ENCODE measurements at places on chromosomes 16 and 17.
A peak's percentile ranks its signal among the peaks of the same experiment; 100 is the strongest.

- DNase-seq = no peak
Observed at GRCh38 chr17:1865252-1866037, 35.6 kb downstream of the RPA1 start.

DNA sequence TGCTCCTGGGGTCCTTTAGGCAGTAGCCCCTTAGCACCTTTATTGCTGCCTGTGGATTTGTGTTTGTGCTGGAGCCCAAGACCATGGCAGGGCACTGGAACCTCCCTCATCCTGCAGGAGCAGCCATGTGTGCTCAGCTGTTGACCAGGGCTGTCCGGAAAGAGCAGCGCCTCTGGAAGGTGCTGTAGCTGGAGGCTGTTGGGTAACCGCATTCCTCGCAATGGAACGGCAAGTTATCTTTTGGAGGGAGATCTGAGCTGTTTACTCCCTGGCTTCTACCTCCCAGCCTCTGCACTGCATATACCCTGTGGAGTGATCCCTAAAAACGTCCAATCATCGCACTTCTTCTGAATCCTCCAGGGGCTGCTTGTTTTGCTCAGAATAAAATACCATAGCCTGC lies 291.0 kb downstream of the SNX29 start:
- DNase-seq = no peak

- DNase-seq = no peak
Observed at GRCh38 chr17:30958187-30958586, 12.7 kb upstream of the RNF135 start.

GRCh38 chr17:9987779-9988585 lies 82.9 kb upstream of the RCVRN start:
- no peak for DNase-seq

DNA sequence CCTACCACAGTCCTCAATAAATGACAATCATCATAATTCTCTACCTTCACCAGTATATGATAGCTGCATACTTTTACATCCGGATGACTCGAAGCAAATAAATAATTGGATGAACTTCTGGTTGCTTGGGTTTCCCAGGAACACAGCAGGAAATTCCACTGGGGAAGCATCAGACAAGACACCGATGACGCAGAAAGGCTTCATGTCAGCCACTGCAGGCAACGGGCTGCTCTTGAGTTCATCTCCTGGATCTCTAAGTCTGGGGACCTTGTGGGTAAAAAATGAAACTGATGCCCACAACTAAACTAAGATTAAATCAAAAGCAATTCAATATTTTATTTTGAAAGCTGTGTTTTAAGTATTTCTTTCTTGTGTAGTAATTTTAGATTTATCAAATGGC lies 472.1 kb upstream of the C16orf82 start:
- no peak for DNase-seq

- no peak for DNase-seq
Observed at GRCh38 chr17:37375706-37376105, at the start of gene C17orf78. Gene C17orf78 (plus strand): TSS chr17:37375985. CDS start chr17:37376093, 108 bp downstream.

- DNase-seq = no peak
Observed at GRCh38 chr17:66944351-66945146, 20.0 kb upstream of the CACNG4 start.

GRCh38 chr17:64107500-64108236 lies 22.3 kb downstream of the ERN1 start:
- DNase-seq = no peak

- no peak for DNase-seq
Observed at GRCh38 chr16:15396948-15397594, 1.5 kb downstream of the MPV17L start.

DNA sequence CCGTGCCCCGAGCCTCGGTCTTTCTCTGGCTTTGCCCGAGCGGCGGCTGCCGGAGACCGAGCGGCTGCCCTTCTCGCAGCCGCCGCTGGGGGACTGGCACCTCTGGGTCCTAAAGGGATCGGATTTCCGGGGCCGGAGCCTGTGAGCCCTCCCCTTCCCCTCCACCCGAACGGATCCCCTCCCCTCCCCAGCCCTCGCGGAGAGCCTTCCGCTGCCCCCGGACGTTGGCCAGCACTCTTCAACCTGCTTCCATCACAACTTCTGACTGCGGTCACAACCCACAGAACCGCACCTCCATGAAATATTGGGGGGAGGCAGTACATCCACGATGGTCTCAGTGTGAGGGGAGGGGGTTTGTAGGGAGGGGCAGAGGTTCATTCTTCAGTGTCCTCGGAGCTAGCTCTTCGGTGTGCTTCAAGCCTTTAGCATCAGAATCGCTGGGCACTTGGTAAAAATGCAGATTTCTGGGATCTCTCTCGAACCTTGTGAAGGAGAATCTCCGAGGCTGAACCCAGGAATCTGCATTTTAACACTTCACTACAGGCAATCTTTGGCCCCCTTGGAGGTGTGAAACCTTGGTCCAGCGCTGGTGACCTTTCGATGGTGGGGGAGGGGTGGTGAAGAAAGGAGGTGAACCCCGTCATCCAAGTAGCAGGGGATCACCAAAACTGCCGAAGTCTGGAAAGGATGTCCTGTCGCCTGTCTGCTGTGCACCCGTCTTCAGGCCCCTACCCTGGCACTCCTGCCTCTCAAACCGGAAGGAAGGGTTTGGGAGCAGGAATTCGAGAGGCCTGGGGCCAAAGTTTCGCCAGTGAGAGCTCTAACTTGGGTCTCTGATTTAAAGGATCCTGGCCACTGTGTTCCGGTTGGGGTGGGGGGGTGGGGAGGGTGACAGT lies 812 bp upstream of the PPP1R9B start:
- DNase-seq = peak; percentile 89

DNA sequence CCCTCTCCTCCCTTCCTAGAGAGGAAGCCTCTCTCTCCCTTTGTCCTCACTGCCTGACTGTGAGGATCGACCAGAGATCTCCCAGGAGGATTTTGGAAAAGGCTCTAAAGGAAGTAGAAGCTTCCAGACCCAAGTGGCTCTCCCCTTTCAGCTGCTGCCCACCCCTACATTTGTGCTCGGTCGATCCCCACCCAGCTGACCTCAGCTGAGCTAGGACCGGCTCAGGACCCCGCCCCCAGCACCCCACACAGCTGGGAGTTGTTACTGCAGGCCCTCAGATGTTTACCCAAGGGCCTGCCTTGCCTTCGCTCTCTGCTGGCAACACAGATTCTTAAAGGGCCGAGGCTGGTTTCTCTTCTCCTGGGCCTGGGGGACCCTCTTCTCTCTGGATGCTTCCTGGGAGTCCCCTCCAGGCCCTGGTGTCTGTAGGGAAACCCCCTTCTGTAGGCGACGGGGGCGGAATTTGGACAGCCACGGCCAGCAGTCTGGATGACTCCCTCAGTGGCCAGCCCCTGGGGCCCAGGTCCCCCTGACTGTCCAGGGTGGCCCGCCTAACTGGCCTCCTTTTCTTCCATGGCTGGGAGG lies 26.9 kb upstream of the TIMP2 start:
- no peak for DNase-seq

- DNase-seq = no peak
Observed at GRCh38 chr17:8941980-8942622, 23.4 kb downstream of the PIK3R5 start.

GRCh38 chr17:61834610-61835009 lies 28.7 kb downstream of the BRIP1 start:
- no peak for DNase-seq

DNA sequence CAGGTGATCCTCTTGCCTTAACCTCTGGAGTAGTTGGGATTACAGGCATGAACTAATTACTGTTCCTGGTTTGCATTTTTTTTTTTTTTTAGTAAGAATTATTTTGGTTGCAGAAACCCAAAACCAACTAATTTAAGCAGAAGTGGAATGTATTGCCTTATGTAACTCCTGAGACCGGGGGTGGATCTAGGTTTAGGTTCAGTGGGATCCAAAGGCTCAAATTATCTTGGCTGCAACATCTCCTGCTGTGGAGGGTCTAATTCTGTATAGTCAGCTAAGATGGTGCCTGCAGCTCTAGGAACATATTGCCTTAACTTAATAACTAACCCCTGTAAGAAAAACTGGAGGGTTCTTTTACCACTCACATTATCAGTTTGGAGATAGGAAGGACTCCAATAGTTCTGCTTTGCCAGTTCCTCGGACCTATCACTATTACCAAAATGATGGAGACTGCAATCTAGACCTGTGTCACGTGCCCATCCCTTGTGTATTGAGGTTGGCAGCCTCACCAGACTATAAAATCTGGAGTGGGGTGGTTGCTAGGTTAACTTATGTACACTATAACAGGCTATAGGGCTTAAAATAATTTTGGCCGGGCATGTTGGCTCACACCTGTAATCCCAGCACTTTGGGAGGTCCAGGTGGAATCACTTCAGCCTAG lies 8.5 kb downstream of the SNTB2 start:
- no peak for DNase-seq

GRCh38 chr16:51161440-51162195 lies 10.5 kb upstream of the SALL1 start:
- no peak for DNase-seq

GRCh38 chr17:19708431-19709175 lies 7.8 kb downstream of the SLC47A2 start:
- DNase-seq = peak; percentile 62

GRCh38 chr17:60792250-60792898 lies 114.7 kb downstream of the BCAS3 start:
- no peak for DNase-seq

- no peak for DNase-seq
Observed at GRCh38 chr16:56691885-56692284, 9.6 kb downstream of the MT1X start.

DNA sequence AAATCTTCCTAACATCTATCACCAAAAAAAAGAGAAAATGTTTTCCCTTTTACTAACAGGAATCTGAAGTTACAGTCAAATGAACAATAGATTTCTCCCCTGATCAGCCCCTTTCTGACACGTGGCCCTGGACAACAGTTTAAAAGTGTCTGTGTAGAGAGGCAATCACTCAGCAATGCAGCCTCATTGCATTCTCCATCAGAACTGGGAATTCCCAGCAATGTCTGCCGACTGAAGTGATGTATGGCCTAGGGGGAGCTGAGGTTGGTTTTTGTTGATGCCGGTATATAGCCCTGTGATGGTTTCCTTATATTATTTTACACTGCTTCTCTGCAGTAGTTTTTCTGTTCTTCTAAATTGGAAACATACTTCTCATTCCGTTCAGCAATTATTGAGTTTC lies 904.3 kb upstream of the CDH8 start:
- no peak for DNase-seq

All from posterior cingulate gyrus (tissue), 11 donors.